ENCODE measurements at places on chromosomes 5 and 9.
A peak's percentile ranks its signal among the peaks of the same experiment; 100 is the strongest.

- ATAC-seq, result no peak
These were observed 968 bp downstream of the TAF11L11 start for GRCh38 chr5:17604951-17605350.

GRCh38 chr5:60842871-60843385 is 1.1 kb downstream of the ELOVL7 start:
- no peak for ATAC-seq

DNA sequence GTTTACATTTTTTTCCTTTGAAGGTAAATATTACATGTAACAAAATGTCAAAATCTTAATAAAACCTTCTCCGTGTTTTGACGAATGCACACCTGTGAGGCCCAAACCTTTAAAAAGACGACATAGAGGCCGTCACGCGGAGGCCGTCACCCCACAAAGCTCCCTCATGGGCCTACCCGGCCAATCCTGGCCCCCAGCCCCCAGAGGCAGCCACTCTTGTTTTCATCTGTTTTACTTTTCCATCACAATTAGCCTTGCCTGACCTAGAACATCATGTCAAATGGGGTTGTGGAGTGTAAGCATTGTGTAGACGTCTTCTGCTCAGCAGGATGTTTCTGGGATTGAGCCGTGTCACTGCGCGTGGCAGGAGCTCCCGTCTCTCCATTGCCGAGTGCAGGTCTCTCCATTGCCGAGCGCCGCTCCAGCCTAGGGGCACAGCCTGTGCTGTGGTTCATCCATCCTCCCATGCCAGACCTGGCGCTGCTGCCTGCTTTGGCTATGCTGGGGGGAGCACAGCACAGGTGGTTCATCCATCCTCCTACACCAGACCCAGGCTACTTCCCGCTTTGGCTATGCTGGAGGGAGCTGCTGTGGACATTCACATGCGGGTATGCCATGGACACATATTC is 52.2 kb upstream of the IRX4 start:
- ATAC-seq, result no peak

DNA sequence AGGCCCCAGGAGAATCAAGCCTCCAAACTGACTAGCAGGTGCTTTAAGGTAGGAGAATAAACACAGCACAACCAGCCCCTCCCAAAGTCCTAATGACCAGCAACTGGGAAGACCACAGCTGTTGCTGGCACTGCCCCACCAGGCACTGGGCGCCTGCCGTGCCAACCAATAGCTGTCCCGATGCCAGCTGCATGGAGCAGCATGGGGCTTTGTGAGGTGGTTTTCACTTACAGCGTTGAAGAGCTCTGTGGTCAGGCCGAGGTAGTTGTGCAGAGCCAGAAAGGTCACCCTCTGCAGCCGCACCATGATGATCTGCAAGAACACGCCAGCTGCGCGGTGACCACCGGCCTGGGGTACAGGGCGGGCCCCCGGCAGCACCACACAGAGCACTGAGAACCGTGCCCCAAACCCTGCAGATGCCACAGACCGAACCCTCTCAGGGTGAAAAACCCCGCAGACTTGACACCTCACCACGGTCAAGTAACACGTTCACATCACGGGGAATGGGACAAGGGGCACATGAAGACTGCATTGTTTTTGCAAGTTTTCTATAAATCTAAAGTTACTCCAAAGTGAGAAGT is 28.7 kb downstream of the PNPLA7 start:
- no peak for ATAC-seq

GRCh38 chr9:14343261-14344031 is 29.5 kb upstream of the NFIB start:
- no peak for ATAC-seq

- ATAC-seq, result peak; percentile 64
These were observed 6.3 kb upstream of the MED7 start for GRCh38 chr5:157148734-157149615.

- ATAC-seq, result no peak
These were observed 1.9 kb downstream of the VLDLR start for GRCh38 chr9:2623288-2624050.

DNA sequence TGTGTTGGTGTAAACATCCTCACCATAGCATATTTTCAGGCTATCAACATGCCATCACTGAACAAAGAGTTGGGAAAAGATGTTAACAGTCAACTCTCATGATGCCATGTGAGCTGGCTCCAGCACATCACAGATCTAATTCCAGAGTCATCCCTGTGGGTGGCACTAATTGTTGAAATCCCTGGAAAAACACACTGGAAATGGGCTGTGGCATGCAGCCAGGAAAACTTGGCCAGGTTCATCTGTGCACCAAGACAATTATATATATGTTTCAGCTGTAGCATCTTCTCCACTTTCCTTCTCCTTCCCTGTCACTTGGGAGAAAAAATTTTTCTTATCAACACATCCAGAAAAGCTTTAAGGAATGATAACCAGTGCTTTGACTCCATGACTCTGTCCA is 313.7 kb downstream of the TRIM32 start:
- ATAC-seq, result no peak

- ATAC-seq, result no peak
These were observed 78.2 kb upstream of the SMIM23 start for GRCh38 chr5:171707442-171707792.

GRCh38 chr5:179836225-179837019 is 15.7 kb downstream of the SQSTM1 start:
- peak; percentile 8 for ATAC-seq

GRCh38 chr5:115559524-115559923 is 14.9 kb upstream of the FEM1C start:
- ATAC-seq, result peak; percentile 54

DNA sequence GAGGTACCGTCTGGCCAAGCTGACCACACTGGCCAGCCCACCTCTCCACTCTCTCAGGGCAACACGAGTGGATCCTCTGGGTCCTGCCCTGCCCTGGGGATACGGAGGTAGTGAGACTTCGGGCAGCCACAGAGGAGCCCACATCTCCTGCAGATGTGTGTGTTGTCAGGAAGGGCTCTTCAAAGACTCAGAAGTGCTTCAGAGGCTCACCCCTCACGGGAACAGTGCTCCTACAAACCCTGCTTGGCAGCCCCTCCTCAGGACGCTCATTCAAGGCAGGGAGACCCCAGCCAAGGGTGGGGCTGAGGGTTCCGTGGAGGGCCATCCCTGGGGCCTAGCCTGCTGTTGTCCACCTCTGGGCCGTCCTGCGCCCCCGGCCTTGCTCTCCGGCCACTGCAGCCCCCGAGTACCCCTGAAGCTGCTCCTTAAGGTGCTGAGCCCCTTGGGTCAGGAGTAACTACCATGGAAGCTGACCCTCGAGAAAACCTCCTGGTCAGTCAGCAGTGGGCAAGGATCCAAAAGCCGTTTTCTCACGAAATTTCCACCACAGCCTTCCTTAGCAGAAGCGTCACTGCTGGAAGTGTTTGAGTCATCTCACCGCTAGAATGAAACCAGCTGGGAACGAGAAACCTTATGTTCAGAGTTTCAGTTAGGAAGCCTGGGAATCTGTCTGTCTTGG is 23.2 kb upstream of the LRRC14B start:
- no peak for ATAC-seq

DNA sequence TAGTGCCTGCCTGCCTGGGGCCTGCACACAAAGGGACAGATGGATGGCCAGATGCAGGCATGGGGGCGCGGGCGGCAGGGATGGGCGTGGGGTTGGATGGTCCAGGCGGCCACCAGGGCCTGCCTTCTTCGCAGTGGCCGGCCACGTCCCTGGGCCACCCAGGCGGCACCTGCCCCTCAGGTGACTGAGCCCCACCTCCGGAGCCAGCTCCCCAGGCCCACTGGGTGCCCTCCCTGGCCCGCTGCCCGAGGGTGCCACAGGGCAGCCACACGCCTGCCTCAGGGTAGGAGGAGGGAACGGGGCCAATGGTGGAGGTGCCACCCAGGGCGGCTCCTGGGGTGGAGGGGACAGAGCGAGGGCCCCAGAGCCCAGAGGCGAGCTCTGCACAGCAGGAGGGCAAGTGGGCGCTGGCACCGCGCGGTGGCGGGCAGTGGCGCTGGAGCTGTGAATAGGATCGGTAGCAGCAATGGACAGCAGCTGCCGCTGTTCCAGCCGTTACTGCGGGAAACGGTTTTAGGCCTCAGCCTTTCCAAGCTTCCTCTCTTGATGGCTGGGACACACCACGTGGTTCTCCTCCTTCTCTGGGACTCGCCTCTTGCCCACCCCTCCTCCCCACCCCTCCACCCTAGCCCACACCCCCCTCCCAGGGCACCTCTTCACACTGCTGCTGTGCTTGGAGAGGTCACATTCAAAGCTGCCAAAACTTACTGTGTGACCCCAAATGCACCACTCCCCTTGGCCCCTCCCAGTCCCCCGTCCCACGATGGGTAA is 19.1 kb downstream of the LHX3 start:
- no peak for ATAC-seq

GRCh38 chr9:16322849-16323248 is 547.6 kb downstream of the BNC2 start:
- no peak for ATAC-seq

DNA sequence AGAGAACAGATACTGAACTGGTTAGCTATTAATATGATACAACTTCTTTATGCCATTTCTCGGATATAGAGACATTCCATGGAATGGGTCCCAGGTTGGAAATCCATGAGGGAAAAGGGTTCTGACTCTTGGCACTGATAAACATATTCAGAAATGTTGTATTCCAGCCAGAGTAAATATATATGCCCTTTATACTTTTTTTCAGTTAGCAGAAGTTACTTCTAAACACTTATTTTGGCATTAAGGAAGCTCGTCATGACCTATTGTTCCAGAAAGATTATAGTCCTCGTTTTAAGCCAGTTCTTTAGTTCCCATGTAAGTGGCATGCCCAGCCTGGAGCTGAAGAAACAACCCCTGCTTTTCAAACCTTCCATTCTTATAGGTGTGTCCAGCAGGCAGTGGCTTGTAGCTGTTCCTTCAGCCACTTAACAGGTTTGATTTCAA is 181.6 kb downstream of the CD180 start:
- ATAC-seq, result no peak

DNA sequence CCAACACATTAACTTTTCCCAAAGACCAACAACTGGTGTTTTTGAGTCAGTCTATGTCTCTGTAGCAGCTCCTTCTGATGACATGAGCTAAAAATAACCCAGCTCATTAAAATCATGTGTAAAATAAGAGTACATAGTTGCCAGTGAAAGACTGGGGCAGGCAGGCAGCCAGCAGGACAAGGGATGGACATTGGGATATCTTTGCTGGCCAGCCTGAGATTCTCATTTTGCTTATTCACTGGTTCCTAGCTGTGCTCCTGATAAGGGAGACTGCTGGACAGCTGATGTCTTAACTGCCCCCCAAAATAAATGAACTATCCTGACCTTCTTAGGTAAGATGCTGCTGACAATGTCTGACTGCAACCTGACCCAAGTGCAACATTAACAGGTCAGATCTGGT is 33.9 kb downstream of the EPB41L4B start:
- peak; percentile 38 for ATAC-seq

DNA sequence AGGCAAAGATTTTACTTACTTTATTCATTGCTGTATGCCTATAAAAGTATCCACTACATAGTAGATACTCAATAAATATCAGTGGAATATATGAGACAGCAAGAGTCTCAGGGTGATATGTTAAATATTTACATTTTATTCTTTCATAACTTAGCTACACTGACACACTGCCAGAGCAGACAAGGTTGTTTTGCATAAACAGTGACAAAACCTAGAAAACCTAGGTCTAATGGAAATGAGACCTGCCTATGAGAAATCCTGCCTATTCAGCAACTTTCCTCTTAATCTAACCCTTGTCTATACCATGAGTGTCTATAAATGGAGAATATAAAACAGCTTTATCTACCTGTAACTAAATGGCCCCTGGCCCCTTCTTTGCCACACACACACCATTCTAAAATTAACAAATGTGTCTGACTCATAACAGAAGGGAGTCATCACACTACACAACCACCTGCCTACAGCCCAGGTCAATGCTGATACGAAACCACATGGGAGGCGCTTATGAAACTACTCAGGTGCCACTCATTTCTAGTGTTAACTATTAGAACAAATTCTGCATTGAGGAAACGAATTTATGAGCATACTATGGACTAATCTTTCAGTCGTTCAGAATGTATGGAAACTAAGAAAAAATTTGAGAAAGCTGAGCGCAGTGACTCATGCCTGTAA is 60.3 kb downstream of the UBAP2 start:
- no peak for ATAC-seq

- ATAC-seq, result peak; percentile 30
These were observed 317.0 kb upstream of the ADCY2 start for GRCh38 chr5:7078901-7079300.

DNA sequence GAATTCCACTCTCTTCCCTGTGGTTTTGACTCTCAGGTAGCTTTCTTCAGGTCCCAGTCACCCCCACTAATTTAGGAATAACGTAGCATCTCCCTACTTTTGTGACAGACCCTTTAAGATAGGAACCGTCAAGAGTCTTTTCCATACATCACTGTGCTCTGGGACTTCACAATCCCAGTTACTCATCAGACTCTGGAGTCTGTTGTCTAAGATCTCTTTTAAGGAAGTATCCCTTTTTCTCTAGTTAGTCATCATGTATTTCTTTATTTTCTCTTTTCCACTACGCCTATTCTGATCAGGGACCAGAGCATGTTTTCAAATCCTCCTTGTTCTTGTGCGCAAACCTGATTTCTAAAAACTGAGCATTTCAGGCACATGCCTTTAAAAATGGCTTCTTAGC is 143.0 kb downstream of the GOLPH3 start:
- no peak for ATAC-seq

- no peak for ATAC-seq
These were observed 9.3 kb downstream of the OBP2B start for GRCh38 chr9:133199648-133200321.

DNA sequence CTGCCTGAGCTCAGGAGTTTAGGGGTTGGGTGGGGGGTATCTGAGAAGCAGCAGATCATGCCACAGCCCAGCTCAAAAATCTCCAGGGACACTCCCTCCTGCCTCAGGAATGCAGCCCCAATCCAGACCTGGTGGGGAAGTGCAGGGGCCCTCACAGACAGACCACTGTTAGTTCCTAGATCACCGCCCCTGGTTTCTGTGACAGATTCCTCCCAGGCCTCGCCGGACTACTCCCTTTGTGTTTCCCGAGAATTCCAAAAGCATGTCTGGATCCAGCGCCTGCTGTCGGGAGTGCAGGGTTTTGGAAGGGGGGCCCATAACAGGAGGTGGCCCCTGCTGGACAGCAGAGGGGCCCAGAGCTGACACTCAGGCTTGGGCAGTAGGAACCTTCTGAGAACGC is 74.5 kb downstream of the CTSL start:
- no peak for ATAC-seq

DNA sequence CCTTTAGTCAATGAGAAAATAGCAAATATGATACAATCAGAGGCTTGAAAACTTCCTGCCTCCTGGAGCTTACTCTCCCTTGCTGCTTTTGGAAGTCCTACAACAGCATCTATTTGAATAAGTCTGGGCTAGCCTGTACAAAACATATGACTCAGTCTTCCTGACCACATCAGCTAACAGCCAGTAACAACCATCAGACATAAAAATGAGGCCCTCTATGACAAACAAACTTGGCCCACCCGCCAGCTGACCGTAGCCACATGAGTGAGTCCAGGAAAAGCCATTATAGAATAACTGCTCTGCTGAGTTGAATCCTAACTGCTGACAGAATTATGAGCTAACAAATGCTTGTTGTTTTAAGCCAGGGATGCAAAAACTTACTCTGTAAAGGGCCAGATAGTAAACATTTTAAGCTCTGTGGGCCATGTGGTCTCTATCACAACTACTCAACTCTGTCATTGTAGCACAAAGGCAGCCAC is 347.6 kb downstream of the PTPRD start:
- peak; percentile 22 for ATAC-seq

- ATAC-seq, result no peak
These were observed 23.8 kb downstream of the TYRP1 start for GRCh38 chr9:12716823-12717600.

GRCh38 chr5:134411546-134412266 is at the start of gene CDKN2AIPNL:
Gene CDKN2AIPNL, minus strand, starts transcription at chr5:134411881. Its CDS starts 27 bp downstream, at chr5:134411854.
- peak; percentile 99 for ATAC-seq

GRCh38 chr9:82356871-82357270 is 368.3 kb downstream of the SPATA31D1 start:
- ATAC-seq, result no peak

Data from motor neuron (in vitro differentiated cells).